KBM-7 (cell line): ENCODE measurements at places on chromosomes 1 and 21.

DNA sequence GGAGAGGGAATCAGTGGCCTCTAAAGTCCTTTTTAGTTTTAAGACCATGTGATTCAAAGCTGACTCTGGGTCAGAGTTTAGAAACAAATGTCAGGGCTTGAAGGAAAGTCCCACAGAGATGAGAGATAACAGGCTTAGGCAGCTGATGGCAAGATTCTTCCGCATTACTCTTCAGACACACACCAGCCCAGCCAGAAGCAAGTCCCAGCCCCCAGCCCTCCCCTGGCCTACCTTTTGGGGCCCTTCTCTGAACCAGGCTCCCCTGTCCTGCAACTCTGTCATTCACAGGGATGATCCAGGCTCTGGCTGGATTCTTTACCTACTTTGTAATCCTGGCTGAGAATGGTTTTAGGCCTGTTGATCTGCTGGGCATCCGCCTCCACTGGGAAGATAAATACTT, 13.1 kb upstream of the CASQ1 start:
- no peak for DNase-seq

DNA sequence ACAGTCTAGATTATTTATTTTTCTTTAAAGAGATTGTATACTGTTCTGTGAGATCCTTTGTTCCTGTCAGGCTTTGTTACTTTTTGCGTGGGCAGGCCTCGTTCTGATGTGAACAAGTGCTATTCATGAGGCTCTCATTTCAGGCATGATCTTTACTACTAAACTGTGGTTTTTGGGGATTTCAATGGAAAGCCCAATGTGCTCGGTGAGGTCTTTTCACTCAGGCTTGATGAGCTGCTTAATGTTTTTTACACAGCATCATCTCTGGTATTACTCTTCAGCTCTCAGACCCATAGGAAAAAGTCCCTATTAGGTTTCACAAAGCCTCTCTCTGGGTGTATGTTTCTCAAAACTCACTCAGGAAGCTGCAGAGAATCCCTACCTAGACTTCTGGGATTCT, 419.4 kb downstream of the GPATCH2 start:
- no peak for DNase-seq

- no peak for DNase-seq
Observed at GRCh38 chr21:41953249-41953830, 478 bp downstream of the C2CD2 start.

DNA sequence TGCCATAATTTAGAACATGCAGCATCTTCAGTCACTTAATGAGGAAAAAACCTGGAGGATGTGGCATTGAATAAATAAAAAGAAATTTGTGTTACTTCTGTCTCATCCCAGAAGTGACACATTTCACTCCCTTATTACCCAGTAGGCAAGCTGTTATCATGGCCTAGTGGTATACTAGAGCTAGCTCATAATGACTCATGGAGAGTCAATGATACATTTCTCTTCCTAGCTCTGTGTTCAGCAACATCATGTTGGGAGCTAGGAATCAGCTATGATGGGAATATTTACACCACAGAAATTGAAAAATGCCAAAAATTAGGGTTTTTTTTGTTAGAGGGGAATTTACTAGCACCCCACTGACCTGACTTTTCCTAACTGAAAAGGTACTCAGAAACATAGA, 182.7 kb downstream of the HMCN1 start:
- DNase-seq, result no peak

- peak; percentile 43 for DNase-seq
Observed at GRCh38 chr1:206684478-206685333, at the start of gene MAPKAPK2. MAPKAPK2 (plus strand) TSS chr1:206684905; CDS start chr1:206685230, 325 bp downstream.

GRCh38 chr21:46480466-46480865, 21.8 kb downstream of the DIP2A start:
- DNase-seq, result no peak

DNA sequence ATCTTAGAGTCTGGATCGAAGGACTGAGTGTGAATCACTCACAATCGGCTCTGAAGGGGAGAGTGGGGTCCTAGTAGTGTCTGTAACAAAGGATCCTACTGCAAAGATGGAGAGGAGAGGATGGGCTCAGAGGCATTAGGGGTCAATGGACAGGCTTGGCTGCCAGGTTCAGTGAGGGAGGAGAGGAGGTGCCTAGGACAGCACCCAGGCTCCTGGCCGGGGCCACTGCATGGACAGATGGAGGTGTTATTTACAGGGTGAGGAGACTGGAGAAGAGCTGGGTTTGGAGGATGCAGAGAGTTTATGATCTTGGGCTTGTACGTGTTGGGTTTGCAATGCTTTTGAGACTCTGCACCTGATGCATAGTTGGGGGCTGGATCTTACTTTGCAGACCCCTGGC, 658.9 kb downstream of the PTPRU start:
- DNase-seq, result no peak

DNA sequence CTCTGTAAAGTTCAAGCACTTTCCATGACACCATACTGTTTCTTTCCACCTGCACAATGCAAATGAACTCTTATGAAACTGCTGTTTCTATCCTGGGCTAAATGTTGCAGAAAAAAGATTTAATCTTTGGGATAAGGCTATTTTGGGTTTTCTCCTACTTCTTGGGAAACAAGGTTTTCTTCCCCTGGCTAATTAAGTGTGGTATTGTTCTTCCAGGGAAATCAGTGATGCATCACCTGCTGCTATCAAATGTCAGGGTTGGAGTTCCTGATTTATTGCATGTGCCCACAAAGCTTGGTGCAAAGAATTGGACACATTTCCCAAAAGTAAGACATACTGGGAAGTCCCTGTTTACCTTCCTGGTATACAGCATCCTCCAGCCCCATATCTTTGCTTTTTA, 6.0 kb upstream of the RGS4 start:
- no peak for DNase-seq

DNA sequence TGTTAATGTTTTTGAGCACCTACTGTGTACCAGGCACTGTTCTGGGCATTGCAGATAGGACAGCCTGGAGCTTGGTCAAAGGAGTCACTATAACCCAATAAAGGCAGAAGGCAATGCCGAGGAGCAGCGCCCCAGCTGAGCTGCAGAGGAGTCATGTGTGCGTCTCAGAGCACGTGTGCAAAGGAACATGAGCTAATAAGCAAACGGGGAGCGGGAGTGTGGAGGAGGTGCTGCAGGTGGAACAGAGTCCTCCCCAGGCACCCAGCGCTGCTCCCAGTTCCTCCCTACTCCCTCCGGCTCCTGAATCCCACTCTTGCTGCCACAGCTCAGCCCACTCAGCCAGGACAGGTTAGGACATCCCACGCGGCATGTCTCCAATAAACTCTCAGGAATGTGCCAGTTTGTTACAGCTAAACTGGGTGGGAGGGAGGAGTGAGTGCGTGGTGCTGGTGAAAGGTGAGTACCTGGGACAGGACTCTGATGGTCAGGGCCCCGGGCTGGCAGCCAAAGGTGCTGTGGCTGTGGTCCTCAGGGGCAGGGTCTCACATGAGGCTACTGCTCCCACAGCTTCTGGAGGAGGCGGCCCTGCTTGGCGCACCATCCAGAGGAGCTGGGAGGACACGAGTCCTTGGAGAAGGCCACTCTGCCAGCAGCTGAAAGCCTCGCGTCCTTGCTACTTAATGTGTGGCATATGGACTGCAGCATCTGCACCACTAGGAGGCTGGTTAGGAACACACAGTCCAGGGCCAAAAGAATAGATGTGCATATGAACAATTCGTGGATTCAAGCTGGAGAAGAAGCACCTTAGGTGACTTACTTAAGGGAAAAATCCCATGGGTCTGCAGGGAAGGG, 52.3 kb downstream of the GRIK3 start:
- no peak for DNase-seq

DNA sequence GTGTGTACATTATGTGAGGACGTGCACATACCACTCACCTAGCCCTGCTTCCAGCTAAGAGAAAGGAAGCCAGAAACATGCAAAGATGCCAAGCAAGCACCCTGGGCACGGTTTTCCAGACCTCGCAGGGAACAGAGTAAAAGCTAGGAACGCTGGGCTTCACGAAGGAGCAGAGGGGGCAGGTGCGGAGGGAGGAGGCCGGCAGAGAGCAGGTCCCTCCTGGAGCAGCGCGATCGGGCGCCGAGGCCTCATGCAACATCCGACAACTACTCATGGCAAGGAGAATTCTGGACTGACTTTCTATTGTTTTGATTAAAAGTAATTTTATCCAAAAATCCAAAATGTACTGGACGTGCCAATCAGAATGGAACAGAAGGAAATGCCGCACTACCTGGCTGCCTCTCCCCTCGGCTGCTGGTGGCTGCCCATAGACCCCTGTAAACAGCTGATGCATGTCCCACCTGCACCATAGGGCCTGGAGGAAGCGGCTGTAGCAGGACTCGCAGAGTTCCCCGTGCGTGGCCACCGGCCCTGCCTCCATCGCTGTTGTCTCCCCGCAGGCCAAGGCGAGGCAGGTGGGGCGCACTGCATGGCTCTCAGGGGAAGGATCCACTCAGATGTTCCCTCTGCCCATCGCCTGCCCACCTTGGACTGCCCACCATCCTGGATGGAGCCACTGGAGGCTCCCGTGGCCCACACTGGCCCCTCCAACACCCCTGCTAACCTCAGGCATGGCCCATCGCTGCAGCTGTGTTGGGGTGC, 93.5 kb downstream of the WDR4 start:
- DNase-seq, result no peak

DNA sequence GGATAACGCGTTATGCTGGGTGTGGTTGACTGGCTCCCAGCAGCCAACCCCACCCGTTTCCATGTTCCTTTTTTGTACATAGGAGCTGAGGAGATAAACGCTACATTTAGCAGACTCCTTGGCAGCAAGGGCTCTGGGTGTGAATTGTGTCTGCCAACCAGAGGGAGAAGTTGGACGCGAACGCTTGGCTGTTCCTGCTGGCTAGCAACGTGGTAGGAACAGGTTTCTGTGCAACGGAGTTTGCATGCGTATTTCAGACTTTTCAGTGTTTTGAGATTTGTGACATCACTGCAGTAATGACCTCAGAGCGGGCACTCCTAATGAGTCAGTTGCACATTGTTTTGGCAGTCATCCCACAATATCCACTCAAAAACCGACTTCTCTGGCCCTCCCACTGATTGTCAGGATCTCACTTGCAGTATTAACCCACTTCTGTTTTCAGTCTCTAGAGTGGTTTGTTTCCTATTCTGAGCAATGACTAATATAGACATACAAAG, 98.7 kb upstream of the RGS1 start:
- peak; percentile 41 for DNase-seq

- no peak for DNase-seq
Observed at GRCh38 chr21:39638281-39638680, 25.5 kb downstream of the B3GALT5 start.

- DNase-seq, result no peak
Observed at GRCh38 chr1:2045468-2046173, 4.6 kb upstream of the PRKCZ start.

GRCh38 chr1:183697814-183698590, 44.9 kb upstream of the APOBEC4 start:
- DNase-seq, result no peak

DNA sequence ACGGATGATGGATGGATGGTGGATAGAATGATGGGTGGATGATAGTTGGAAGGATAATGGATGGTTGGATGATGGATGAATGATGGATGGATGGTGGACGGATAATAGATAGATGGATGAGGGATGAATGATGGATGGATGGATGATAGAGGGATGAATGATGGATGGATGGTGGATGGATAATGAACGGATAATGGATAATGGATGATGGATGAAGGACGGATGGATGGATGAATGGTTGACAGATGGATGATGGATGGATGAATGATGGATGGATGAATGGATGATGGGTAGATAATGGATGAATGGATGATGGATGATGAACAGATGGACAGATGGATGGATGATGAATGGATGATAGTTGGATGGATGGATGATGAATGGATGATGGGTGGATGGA, 255.1 kb downstream of the NPHP4 start:
- DNase-seq, result no peak

DNA sequence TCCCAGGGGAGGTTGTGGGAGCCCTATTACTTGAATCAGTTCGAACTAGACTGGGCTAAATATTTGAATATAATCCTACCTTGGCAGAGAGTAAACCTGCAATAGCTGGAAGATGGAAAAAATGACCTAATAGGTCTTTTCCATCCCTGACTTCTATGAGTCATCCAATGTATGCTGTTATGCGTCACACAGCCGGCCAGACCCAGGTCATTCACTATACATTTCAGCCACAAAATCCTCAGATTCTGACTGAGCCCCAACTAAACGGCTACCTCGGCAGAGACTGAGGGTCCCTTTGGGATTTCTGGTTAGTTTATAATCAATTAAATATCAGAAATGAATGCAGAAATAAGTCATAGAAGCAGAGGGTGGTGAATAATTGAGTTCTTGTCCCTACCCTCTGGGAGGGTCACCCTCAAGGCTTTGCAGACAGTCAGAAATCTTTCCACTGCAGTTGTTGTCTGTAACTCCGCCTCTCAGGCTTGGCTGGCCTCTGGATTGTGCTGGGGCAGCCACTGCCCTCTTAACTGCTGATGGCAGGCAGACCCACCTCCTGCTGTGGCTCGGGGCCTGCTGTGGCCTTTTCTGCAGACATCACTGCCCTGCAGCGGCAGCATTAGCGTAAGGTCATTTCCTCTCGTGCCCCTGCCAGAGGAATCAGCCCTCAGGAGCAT, 240.5 kb downstream of the TGFB2 start:
- no peak for DNase-seq

- no peak for DNase-seq
Observed at GRCh38 chr1:155179112-155180031, 5.7 kb downstream of the TRIM46 start.

GRCh38 chr1:201895913-201896807, 7.5 kb downstream of the SHISA4 start:
- DNase-seq, result peak; percentile 87

DNA sequence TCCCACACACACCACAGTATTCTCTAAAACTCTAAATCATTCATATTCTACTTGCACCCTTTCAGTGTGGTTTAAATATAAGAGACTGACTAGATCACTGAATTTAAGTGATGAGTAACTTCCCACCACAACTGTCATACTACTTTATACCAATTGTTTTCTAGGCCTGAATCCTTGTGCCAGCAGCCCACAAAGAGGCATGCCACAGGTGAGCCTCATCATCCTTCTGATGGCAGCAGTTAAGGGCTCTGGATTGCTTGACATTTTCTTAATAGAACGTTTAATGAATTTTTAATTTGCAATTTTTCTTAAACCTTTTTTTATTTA, 9.6 kb downstream of the C1orf105 start:
- no peak for DNase-seq

DNA sequence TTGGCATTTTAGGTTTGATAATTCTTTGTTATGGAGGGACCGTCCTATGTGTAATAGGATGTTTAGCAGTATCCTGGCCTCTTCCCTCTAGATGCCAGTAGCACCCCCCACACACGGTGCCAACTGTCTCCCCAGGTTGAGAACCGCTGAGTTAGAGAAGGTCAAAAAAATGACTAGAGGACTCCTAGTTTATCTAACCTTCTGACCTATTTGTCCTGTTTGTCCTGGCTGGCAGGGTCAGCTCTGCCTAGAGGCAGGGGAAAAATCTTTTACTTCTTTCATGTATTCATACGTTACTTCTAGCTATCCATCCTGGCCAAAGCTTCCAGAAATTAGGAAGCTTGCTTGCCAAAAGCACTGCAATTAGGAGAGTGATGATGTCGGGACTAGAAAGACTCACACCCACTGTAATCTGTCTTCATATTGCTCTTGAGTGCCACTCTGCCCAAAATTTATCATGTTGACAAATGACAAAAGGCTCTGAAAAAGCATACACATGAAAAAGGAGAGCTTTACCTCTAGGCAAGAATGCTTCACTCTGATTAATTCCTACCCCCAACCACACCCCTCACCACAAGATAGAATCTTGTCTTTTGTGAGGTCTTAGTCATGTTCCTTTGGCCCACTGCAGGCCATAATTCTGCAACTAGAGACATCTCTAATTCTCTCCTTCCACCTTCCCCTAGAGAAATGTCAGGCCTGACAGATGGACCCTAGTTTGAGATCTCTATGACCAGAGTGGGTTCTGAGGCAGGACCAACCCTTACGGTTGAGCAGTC, 14.4 kb upstream of the AKR1A1 start:
- no peak for DNase-seq
